ENCODE measurements at places on chromosomes 13 and 19.

DNA sequence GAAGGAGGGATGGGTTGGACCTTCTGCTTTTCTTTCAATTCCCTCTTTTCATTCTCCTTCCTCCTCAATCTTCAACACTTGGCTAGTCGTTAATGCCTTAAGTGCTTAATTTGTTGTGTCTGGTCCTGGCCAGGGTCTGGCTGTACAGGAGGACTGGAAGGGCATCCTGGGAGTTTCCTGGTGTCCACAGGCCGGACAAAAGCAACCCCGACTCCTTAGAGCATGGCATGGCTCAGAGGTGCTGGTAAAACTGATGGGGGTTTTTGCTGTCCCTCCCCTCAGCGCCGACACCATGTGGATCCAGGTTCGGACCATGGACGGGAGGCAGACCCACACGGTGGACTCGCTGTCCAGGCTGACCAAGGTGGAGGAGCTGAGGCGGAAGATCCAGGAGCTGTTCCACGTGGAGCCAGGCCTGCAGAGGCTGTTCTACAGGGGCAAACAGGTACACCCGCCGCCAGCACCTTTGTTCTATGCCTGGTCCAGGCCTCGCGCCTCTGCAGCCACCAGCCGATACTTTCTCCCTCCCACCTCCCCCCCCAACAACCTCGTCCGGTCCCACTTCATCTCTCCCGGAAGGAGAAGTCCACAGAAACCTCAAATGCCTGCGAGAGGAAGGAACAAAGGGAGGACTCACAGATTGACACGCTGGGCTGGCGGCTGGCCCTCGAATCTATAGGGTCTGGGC, 1.4 kb downstream of the UHRF1 start:
- no peak for DNase-seq

- no peak for DNase-seq
These were observed 941 bp upstream of the SIAH3 start for GRCh38 chr13:45852494-45852893.

DNA sequence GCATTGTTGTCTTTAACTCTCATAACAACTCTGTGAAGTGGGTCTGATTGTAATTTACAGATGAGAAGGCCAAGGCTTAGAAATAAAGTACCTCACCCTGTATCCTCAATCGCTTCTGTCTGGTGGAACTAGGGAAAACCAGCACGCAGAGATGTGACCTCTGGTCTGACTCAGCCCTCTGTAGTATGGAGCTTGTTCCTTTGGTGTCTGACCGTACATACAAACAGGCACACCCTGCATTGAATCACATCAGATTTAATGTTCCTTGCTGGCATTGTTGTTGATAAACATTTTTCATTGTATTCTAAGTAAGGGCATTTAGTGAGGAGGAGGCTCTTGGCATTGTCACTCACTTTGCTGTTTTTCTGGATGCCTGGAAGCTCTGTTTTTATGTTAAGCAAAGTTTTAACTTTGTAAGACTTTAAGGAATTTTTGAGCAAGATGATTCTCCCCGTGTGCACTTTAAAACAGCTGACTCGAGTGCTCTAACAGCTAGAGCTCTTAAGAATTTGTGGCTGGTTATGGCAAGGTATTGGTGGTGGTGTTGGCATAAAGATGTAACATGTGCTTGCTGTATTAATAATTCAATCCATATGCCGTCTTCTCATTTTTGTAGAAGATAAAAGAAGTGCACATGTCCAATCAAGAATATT, 89.0 kb upstream of the SPATA13 start:
- no peak for DNase-seq

- DNase-seq = no peak
These were observed 238.5 kb downstream of the FGF9 start for GRCh38 chr13:21909331-21909730.

DNA sequence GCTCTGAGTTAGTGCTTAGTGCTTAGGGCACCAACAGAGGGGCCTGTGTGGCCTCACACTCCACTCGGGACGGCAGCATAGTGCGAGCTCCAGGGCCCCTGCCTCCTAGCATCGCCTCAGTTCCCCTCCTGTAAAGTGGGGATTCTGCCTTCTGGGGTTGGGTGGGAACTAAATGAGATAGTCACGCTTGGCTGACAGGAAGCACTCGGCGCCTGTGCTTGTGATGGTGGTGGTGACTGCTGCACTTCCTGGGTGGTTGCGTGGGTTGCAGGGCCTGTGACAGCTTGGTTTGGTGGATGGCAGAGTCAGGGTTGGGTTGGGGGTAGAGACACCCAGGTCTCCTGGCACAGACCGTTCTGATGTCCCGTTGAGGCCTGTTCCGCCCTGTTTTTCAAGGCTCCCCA, 7.7 kb downstream of the PLEKHF1 start:
- no peak for DNase-seq

- DNase-seq = no peak
These were observed 118.2 kb upstream of the EDNRB start for GRCh38 chr13:78036841-78037240.

- no peak for DNase-seq
These were observed 17.4 kb downstream of the LEUTX start for GRCh38 chr19:39796000-39796498.
